Stimulated activated CD4-positive, alpha-beta T cell treated with anti-CD3 and anti-CD28 coated beads, Interleukin-4, amount 100 ng/mL, for 48 hours (primary cell): ENCODE measurements at places on chromosomes 1 and 21.

DNA sequence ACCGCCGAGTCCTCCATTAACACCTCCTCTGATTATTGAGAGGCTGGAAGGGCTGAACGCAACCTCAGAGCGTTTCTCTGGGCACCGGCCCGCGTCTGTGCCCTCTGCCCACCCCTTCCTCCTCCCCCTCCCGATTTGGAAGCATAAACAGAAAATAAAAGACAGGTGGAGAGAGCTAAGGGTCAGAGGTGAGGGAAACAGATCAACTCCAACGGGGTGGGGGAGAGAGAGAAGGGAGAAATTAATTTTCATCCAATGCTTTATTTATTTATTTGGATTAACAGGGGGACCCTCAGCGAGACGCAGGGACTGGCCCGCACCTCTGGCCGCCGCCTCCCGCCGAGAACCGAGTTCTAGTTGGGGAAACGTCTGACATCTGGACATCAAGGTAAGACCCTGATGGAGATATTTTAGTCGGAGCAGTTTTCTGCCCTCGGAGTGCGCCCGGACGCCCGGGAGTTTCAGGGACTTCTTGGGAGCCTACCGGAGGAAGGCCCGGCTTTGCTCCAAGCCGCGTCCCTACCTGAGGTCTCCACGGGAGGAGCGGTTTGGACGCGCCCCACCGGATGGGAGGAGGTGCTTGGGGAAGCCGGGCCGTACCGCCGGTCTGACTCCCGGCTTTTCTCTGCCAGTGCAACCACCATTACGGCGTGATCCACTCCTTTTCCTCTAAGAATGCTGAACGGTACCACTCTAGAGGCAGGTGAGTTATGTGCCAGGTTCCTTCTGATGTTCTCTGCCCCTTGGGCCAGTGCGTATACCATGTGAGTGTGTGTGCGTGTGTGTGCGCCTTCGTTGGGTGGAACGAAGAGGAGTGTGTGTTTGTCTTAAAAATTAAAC, 5.1 kb upstream of the LHX9 start:
- DNase-seq, result no peak

- no peak for DNase-seq
Observed at GRCh38 chr21:36817732-36818450, 119.0 kb downstream of the SIM2 start.

DNA sequence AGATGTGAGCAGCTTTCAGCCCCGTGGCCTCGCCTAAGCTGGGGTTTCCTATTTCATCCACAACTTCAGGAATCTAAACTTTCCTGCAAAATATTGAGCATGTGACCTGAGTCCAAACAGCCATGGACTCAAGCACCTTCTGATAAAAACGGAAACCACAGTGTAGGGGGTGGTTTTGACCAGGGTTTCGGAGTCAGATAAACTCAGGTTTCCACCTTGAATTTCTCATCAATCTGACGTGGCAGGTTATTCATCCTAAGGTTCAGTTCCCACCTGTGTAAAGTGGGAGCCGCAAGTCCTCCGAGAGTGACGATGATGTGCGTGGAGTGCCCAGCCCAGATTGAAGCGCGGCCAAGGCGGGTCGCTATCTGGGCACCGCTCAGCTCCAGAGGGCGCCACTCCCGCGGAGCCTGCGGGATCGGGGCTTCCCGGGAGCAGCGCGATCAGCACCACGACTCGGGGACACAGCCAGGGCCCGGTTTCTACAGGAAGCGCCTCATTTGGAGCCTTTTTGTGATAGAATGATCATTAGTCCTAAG, 871 bp upstream of the ETS2 start:
- peak; percentile 25 for DNase-seq

DNA sequence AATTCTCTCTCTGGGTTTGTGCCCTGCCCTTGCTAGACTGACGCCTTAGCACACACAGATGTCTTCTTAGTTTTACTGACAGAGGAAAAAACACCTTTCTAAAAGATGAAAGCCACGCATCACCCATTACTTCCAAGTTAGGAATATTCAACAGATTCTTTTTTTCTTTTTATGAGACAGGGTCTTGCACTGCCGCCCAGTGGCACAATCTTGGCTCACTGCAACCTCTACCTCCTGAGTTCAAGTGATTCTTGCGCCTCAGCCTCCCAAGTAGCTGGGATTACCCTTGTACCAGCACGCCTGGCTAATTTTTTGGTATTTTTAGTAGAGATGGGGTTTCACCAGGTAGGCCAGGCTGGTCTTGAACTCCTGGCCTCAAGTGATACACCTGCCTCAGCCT, 169.2 kb downstream of the APP start:
- DNase-seq, result no peak

DNA sequence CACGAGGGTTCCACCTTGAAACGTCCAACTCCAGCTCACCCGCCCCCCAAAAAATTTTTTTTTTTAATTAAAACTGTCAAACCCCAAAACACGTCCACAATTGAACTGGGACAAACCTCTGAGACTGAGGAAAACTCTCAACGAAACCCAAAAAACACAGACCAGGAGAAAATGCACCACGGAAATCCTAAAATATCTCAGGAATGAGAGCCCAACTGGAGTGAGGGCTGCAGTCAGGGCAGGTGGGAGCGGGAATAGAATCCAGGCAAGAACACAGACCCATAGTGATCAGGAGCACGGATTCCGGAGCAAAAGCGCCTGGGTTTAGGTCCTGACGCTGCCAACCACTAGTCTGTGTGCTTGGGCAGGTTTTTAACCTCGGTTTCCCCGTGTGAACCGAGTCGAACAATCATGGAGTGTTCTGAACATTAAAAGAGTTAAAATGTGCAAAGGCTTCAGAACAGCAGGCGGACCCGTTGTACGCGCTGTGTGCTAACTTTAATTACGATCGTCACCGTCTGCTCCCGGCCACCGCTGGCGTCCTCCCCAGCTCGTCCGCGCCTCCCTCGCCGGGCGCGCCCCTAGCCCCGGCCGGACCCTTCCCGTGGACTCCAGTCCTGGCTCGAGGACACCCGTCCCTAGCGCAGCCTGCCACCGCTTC, 624 bp downstream of the ARHGAP29 start:
- no peak for DNase-seq

DNA sequence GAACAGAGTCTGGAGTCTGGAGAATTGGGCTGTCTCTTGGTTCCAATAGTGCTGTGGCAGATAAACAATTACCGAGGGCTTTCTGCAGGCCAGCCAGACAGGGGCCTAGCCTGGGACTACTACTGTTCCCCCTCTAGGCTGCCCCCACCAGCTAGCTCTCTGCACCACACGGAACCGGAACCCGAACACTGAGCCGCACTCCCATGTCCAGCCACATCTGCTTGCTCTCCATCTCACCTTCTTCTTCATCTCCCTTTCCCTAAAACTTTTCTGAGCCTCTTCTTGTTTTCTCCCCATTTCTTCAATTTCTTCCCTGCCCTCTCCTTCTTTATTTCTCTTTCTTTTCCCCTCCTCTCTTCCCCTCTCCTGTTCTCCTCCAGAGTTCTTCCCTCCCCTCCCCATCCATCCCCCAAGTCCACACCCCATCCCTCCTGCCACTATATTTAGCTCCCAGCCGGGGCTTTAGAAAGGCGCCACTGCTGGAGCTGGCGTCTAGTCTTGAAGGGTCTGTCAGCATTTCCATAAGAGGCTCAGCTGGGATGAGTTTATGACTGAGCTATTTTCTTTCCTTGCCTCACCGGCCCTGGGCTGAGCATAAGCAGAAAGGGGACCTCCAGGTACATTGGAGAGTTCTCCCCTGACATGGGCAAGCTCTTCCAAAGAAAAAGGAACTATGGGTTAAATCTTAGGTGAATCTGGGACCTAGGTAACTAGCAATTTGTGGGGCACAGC, 25.7 kb upstream of the ATP2B4 start:
- no peak for DNase-seq
